ENCODE measurements at places on chromosomes 5 and 9.

- no peak for DNase-seq
Measured at GRCh38 chr5:2168601-2169429, 286.1 kb upstream of the IRX4 start.

DNA sequence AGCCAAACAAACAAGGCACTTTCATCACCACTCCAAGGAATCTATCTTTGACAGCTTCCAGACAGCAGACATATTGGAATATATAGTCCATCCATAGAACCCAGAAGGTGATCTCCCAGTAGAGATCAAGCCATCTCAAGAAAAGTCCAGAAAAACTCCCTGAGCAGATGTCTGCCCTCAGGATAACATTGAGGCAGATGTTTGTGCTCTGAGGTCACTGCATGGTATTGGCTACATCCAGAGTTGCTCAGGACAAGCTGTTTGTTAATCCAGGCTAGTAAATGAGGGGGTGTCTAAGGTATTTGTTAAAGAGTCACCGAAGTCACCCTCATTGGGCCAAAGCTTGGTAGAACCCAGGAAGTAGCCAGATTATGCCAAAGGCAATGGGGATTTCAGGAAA is 556.3 kb upstream of the KLF4 start:
- DNase-seq = no peak

GRCh38 chr5:168320805-168321204 is 29.4 kb downstream of the WWC1 start:
- no peak for DNase-seq

GRCh38 chr5:168727547-168727946 is 148.4 kb upstream of the PANK3 start:
- DNase-seq = no peak

DNA sequence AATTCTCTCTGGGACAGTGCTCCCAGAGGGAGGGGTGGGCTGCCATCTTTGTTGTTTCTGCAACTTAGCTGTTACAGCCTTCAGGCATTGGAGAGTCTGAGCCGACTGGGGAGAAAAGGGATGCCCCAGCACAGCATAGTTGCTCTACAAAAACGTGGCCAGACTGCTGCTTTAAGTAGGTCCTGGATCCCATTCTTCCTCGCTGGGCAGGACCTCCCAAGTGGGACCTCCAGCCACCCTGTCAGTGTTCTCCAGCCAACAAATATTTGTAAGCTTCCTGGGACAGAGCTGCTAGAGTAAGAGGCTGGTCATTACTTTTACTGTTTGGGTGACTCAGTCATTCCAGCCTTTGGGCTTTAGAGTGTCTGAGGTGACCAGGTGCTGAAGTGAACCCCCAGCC is 292.7 kb upstream of the NREP start:
- no peak for DNase-seq

GRCh38 chr9:97924386-97924785 is 2.1 kb upstream of the TRMO start:
- DNase-seq = no peak

GRCh38 chr5:78747055-78747454 is 98.5 kb upstream of the LHFPL2 start:
- no peak for DNase-seq

DNA sequence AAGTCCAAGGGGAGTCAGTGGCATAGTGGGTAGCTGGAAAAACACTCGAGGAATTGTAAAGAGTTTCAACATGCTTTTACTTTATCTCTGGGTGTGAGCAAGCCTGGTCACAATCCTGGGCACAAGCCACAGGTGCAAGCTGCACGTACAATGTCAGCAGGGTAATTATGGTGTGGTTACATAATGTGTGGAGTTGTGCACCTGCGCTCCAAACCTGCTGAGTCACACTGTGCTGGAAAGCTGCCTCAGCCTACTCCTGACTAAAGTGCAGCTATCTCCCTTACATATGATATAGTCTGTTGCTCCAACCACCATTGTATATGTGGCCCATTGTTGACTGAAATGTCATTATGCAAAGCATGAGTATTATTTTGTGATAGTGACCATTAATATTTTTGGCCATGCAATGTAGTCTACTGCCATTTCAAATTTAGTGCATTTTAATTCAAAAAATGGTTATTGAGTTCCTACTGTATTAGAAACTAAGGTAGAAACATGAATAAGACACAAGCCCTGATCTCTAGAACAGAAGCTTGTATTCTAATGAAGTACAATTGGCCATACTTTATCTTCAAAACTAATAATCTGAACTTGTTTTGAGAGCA is 160.9 kb upstream of the SLC30A5 start:
- DNase-seq = no peak

GRCh38 chr9:110777876-110778215 is 109.3 kb downstream of the MUSK start:
- DNase-seq = no peak

- no peak for DNase-seq
Measured at GRCh38 chr9:71703172-71703872, 65.0 kb downstream of the CEMIP2 start.

GRCh38 chr5:139856714-139857113 is 61.1 kb downstream of the PSD2 start:
- no peak for DNase-seq

DNA sequence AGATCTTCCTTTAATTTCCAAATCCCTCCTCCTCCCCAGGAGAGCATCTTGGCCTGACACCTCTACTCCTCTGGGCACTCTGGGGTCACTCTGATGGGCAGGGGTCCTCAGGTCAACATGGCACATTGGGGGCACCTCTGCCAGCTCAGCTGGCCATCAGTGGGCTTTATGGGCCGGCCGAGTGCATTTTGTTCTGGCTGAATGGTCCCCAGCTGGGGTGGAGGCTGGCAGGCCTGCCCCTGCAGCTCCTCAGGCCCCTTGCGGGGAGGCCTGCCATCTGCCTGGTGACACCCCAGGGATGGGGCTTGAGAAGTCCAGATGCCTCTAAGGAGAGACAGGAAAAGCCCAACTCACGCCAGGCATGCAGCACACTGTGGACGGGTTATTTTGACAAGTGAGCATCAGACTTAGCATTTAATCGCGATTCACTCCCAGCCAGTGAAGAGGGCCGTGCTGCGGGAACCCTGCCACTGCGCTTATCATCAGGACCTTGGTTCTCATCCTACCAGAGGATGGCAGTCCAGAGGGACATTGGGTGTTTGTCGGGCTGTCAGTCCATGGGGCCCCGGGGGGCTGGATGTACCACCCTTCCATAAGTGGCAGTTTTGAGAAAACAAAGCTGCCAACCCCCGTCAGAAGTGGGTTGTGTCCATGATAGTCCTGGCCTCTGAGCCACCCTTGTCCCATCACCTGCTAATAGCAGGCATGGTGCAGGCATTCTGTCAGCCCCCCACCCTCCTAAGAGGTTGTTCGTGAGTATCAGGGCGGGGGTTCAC is 21.7 kb downstream of the PHF2 start:
- DNase-seq = no peak

GRCh38 chr5:72241346-72242003 is 78.6 kb downstream of the MRPS27 start:
- DNase-seq = no peak

DNA sequence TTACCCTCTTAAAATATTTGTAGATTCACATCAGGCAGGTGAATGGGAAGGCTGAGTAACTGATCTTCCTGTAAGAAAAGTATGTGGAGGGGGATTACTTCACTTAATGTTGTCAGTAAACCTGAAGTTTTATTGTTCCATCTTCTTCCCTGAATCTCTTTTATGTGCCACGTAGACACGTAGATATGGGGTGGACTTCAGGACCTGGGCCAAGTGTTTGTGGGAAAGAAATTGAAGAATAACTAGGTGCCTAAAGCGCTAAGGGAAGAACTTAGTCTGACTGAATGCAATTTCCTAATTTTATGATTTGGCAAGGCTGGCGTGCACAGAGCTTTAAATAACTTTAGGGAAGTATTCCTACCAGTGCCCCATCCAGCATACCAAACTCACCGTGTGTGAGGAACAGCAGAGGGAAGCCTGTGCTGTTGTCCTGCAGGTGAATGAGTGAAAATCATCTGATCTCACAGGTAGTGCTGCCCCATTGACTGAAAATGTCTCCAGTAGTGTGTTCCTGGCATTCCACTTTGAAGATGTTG is 323.4 kb downstream of the KDM4C start:
- no peak for DNase-seq

- no peak for DNase-seq
Measured at GRCh38 chr5:78753093-78753531, 104.5 kb upstream of the LHFPL2 start.

DNA sequence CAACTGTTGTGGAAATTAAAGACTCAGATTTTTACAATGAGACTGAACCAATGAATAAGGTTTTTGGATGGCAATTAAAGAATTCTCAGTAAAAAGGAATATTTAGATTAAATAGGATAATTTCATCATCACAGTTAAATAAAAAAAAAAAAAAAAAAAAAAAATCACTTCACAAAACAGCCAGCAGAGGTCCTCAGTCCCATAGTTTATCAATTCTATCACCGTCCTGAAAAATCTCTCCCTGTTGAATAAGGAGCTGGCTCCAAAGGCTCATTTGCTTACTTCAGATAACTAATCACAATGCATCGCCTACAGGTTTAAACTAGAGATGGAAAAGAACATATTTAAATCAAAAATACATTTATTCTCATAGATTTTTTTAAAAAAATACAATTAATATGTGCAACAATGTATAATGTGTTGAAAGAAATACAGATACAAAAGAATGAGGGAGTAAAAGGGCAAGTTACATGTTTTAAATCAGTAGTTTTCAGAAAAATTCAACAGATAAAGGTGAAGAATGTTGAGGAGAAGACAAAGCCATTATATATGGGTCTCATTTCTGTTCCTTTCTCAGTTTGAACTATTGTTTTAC is 175.8 kb upstream of the CHD1 start:
- no peak for DNase-seq

All from stimulated activated CD4-positive, alpha-beta T cell treated with anti-CD3 and anti-CD28 coated beads, Interleukin-1b, Interleukin-23, amount 100 ng/mL, for 1 hour (primary cell).